ENCODE measurements at places on chromosomes 12 and 14.

DNA sequence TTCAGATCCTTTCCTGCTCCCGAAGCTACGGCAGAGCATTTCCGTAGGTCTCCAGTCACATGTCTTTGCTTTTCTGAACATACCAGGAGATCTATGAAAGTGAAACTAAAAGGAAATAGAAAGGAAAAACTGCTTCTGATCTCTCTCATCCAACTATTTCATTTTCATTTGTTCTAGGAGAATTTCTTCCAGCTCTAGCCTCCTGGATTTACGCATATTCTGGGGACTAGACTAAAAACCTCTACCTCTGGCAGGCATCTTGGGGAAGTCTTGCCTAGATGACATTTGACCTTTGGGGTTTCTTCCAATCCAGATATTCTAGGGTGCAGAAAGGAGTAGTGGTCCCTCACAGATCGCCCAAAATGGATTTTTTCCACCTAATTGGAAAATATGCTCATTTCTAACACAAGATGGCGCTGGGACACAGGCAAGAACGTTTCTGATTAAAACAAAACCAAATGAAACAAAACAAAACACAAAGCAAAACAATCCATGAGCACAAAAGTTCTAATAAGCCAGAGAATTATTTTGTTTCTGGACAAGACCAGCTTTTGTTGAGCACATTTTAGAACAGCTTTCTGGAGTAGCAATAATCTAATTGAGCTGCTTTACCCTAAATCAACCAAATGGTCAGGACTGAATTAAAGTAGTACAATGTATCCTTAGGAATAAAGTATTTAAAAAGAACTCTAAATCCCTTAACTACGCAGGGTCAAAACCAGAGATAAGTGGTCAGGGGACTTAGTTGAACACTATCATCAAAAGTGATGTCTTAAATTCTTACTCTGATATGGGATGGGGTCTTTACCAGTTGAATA lies 12.3 kb upstream of the PARP11 start:
- DNase-seq = peak; percentile 22

DNA sequence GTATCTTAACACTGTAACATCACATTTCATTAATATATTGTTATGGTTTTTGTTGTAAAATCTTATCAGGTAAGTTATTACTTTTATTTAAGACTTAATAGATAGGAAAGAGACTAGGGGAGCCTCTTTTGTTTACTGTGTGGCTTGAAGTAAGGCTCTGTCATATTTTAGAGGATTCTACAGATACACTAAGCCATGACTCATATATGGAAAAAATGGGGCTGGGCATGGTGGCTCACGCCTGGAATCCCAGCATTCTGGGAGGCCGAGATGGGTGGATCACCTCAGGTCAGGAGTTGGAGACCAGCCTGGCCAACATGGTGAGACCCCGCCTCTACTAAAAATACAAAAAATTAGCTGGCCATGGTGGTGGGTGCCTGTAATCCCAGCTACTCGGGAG lies 23.6 kb upstream of the NPFF start:
- DNase-seq = no peak

- no peak for DNase-seq
Measured at GRCh38 chr12:40768125-40768864, 76.1 kb downstream of the CNTN1 start.

DNA sequence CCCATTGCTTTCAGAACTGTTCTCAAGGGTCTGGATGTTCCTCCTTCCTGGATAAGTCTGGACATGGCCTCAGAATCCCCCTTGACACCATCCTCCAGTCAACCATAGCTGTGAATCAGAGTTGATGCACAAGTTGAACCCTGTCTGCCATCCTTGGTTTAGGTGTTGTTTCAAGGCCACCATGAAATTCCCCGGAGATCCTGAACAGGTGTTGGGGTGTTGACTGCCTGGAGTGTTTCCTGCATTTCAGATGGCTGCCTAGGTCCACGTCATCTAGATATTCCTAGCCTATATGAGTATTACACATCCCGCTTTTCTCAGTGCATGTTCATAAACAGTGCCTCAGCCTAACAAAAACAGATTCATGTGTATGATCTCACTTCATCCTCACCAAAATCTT lies 86.7 kb upstream of the PWP1 start:
- DNase-seq = no peak

GRCh38 chr12:43038991-43039390 lies 449.4 kb upstream of the PRICKLE1 start:
- no peak for DNase-seq

- DNase-seq = no peak
Measured at GRCh38 chr12:116406529-116406928, 129.0 kb upstream of the MED13L start.

- DNase-seq = no peak
Measured at GRCh38 chr14:98230411-98230810, 1041.6 kb downstream of the BCL11B start.

- no peak for DNase-seq
Measured at GRCh38 chr12:72012874-72013273, 74.2 kb downstream of the TPH2 start.

GRCh38 chr14:39673734-39674133 lies 241.5 kb upstream of the FBXO33 start:
- DNase-seq = no peak

- no peak for DNase-seq
Measured at GRCh38 chr12:43117226-43117930, 434.6 kb downstream of the ADAMTS20 start.

- DNase-seq = no peak
Measured at GRCh38 chr12:125169870-125170269, 104.6 kb downstream of the AACS start.

GRCh38 chr12:96053476-96054243 lies 18.3 kb upstream of the LTA4H start:
- no peak for DNase-seq

DNA sequence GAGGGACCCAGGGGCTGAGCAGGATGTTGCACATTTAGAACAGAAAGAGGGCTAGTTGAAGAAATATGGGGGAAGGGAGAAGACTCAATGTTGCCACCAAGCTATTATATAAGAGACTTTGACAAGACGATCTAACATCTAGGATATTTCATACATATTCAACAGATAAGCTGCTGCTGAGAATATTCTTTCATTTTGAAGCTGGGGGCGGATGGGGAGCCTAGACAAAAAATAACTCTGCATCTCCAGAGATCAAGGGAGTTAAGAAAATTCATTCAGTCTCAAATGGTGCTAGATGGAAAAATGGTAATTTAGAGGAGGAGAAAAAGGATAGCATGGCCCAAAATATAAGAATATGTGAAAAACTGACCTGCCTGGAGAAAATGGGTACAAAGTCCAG lies 415.6 kb downstream of the MDGA2 start:
- DNase-seq = no peak

DNA sequence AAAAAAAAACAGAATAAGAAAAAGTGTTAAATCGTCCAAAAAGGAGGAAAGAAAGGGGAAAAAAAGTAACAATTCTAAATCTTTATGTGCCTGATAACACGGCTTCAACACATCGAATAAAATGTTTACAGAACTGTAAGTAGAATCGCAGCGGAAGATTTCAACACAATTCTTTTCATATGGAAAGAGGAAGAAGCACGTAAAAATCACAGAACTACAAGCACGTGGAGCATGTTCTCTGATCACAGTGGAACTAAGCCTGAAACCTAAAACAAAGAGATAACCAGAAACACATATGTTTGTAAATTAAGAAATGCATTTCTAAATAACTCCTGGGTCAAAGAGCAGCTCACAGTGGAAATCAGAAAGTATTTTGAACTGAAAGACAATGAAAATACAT lies 8.7 kb downstream of the CLEC7A start:
- DNase-seq = no peak

GRCh38 chr12:132852496-132852895 lies 23.8 kb upstream of the GOLGA3 start:
- DNase-seq = no peak

DNA sequence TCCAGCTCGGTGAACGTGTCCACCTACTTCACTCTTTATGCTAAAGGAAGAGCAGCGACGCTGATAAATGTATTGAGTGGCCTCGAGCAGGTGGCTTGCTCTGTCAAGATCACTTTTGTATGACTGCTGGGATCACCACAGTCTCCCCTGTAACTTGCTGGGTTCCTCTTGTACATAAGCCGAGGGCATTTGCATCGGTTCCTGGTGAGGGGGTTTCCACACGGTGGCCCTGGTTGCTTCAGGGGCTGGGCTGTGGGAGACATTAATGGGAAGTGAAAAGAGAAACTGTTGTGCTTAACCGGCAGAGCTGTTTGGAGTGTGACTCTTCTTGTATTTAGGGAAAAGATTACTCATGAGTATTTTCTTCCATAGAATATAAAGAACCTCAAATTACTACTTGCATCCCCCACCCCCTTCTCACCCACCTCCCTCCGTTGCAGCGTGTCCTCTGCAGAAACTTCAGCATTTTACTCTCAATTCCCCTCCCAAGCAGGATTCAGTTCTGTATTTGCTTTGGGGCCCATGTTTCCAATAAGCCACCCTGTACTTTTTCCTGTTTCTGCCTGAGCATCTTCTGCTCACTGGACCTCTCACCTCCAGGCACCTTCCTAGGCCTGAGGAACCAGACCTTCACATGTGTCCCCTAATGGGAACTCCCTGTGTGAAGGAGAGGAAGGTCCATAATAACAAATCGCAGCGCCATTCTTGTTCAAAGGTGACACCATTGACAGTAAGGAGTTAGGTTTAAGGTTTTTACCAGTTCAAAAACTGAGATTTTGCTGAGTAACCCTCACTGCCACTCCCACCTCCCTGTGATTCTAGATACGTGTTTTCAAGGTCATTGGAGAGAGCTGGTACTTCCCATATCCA lies 187.0 kb downstream of the ETV6 start:
- DNase-seq = peak; percentile 53

GRCh38 chr14:68363843-68364767 lies 428.8 kb downstream of the ZFP36L1 start:
- no peak for DNase-seq

GRCh38 chr14:94857950-94858349 lies 88.0 kb upstream of the GSC start:
- no peak for DNase-seq

GRCh38 chr12:640773-641172 lies 22.5 kb downstream of the NINJ2 start:
- DNase-seq = no peak

- no peak for DNase-seq
Measured at GRCh38 chr12:132282950-132283771, 46.2 kb downstream of the GALNT9 start.

DNA sequence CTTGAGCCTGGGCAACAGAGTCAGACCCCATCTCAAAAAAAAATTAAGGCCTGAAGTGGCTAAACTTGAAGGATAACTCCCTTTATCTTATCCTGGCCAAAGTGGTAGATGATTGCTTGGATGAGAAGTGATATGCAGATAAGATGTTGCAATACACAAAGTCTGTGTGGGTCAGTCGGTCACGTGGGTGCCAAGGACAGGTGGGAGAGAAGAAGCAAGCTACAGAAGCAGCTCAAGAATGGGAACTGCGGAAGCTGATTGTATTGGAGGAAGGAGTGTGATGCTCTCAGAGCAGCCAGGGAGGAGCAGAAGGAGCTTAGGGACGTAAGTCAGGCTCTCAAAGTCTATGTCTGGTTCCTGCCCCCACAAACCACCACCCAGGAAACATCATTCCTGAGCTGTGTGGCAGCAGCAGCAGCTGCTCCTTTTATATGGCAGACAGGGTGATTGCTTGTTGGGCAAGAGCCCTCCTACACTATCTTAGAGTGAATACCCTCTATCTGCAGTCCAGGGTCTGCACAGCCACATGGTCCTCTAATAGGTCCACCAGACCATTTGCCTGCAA lies 54.5 kb downstream of the ATP2A2 start:
- DNase-seq = no peak

- no peak for DNase-seq
Measured at GRCh38 chr12:114403011-114403689, 2.8 kb downstream of the TBX5 start.

Data from stimulated activated CD4-positive, alpha-beta T cell treated with anti-CD3 and anti-CD28 coated beads, Interleukin-15, amount 100 ng/mL, for 48 hours (primary cell).